ENCODE measurements at places on chromosomes 7 and 10.
A peak's percentile ranks its signal among the peaks of the same experiment; 100 is the strongest.

GRCh38 chr7:114691605-114692004 lies 230.3 kb upstream of the MDFIC start:
- no peak for DNase-seq

GRCh38 chr10:47184273-47184672 lies 115.7 kb upstream of the GDF10 start:
- no peak for DNase-seq

GRCh38 chr10:122292376-122292775 lies 21.3 kb downstream of the BTBD16 start:
- DNase-seq = no peak

DNA sequence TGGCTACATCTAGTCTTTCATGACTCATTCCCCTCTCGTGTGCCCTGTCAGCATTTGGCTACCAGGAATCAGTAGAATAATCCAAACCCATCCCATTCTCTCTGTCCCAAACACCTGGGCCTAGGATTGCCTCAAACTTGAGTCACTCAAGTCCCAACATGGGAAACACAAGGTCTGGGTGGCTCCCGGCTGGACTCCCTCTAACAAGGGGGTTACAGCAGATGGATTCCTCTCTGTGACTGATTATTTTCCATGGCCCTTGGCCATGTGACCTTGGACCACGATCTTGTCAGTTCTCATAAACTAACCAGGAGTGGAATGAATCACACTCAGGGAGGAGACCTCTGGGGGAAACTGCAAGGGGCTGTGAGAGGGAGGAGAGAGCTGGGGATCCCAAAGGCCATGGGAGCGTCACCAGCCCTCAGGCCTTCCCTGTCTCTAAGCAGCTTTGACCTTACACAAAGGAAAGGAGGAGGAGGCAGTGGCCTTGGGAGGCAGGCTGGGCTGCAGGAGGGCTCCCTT lies 533.1 kb downstream of the KCNMA1 start:
- DNase-seq = no peak

DNA sequence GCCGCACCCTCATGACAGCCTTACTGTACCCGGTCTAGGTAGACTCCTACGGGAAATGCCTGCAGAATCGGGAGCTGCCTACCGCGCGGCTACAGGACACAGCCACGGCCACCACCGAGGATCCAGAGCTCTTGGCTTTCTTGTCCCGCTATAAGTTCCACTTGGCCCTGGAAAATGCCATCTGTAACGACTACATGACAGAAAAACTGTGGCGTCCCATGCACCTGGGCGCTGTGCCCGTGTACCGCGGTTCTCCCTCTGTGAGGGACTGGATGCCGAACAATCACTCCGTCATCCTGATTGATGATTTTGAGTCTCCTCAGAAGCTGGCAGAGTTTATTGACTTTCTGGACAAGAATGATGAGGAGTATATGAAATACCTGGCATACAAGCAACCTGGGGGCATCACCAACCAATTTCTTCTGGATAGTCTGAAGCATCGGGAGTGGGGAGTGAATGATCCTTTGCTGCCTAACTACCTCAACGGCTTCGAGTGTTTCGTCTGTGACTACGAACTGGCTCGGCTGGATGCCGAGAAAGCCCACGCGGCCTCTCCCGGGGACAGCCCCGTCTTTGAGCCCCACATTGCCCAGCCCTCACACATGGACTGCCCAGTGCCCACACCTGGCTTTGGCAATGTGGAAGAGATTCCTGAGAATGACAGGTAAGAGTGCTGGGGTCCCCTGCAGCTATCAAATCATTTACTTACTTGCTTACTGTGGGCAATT lies 8.5 kb upstream of the CHCHD1 start:
- DNase-seq = no peak

DNA sequence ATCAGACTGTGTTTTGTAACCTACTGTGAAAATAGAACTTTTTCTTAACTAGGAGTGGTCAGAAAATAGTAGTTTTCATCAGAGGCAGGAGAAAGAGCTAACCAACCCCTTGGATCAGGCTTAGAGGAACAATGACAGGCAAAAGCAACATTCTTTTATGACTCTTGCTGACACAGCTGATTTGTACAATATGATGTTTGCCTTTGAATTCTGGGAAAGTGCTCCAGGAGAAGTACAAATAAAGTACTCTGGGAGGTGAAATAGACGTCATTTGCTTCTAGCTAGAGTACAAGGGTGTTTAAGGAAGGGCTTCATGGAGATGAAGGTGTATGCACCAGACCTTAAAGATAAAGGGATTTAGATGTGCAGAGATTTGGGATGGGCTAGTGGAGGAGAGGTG lies 75.1 kb upstream of the KIAA1217 start:
- DNase-seq = no peak

GRCh38 chr10:127216786-127217185 lies 20.4 kb upstream of the INSYN2A start:
- DNase-seq = peak; percentile 39

GRCh38 chr7:141999058-141999623 lies 3.5 kb downstream of the MGAM start:
- no peak for DNase-seq

DNA sequence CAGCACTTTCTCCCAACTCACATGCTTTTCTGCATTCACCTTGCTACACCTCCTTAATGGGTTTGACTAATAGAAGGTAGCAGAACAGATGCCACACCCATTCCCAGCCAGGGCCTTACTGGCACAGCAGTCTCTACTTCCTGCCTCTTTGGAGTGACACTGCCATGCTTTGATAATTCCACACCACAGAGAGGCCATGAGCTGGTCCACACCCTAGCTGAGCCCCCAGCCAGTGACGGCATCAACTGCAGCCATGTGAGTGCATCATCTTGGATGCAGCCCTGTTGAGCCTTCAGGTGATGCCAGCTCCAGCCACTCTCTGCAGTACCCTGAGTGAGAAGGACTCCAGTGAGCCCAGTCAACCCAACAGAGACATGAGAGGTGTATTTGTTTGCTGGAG lies 27.5 kb upstream of the EZH2 start:
- no peak for DNase-seq

DNA sequence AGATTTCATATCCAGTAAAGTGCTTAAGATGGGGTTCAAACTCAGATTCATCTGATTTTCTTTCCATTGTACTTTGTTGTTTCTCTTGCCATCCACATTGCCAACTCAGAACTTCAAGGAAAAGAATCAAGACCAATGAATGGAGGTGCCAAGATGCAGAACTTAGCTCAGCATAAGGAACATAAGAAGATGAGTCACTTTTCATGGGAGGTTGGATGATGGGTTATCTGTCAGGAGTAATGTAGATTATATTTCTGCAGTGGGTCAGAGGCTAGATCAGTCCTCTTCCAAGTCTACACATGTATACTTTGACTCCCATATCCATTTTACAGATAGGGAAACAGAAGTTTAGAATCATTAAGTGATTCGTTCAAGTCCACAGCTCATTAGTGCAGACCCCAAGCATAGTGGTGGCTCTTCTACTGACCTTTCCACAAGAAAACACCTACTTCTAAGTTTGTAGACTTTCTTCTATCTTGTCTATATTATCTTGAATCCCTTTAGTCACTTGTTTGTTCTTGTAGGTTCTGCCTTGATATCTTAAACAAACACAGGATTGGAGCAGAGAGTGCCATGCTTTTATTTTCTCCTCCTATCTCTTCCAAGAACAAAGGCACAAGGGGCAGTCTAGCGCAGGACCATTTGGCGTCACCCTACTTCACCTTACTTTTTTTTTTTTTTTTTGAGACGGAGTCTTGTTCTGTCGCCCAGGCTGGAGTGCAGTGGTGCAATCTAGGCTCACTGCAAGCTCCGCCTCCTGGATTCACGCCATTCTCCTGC lies 14.0 kb upstream of the ADD3 start:
- DNase-seq = no peak

GRCh38 chr7:2838873-2839578 lies 5.1 kb downstream of the GNA12 start:
- DNase-seq = peak; percentile 89

DNA sequence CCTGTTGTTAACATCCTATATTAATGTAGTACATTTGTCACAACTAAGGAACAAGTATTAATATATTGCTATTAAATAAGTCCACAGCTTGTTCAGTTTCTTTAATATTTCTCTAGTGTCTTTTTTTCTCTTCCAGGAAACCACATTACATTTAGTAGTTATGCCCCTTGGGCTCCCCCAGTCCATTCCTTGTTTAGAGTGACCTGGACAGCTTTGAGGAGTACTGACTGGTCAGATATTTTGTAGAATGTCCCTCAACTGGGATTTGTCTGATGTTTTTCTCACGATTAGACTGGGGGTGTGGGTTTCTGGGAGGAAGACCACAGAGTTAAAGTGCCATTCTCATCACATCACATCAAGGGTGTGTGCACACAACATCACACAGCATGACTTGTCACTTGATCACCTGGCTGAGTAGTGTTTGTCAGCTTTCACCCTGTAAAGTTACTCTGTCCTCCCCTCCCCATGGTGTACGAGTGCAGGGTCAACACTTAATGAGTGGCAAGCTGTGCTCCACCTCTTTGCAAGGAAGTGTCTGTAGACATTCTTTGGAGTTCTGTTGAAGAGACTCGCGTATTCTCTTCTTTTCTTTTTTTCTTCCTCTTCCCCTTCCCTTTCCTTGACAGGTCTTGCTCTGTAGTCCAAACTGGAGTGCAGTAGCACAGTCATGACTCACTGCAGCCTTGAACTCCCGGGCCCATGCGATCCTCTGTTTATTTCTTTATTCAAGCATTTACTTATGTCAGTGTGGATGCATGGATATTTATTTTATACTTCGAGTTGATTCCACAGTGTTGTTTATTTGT lies 10.2 kb downstream of the LMTK2 start:
- DNase-seq = no peak

GRCh38 chr10:22230158-22230833 lies 12.5 kb upstream of the EBLN1 start:
- DNase-seq = peak; percentile 63

DNA sequence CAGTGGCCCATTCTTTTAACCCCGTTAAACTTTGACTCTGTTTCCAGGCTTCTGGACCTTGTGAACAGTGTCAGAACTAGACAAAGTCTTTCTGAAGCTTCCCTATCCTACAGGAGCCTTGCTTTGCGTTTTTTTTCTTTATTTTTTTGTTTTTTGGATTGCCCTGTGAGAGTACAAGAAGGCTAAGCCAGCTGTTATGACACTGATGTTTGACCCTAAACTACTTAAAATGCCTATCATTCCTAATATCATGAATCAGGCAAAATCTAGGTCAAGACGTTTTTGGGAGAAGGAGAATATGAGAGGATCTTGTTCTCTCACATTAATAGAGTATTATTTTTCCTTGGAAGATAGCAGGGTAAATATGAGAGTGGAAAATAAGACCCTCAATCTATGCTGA lies 79.8 kb downstream of the EPDR1 start:
- DNase-seq = no peak

GRCh38 chr10:31936933-31937332 lies 8.3 kb upstream of the ARHGAP12 start:
- no peak for DNase-seq

GRCh38 chr10:101690461-101690860 lies 4.5 kb downstream of the FBXW4 start:
- peak; percentile 18 for DNase-seq

GRCh38 chr10:101297901-101298486 lies 56.0 kb upstream of the BTRC start:
- no peak for DNase-seq

- no peak for DNase-seq
Observed at GRCh38 chr10:22992075-22992474, 64.2 kb downstream of the ARMC3 start.

- DNase-seq = no peak
Observed at GRCh38 chr7:157003756-157004520, 6.5 kb downstream of the MNX1 start.

- no peak for DNase-seq
Observed at GRCh38 chr7:1690359-1690958, 20.4 kb downstream of the ELFN1 start.

- no peak for DNase-seq
Observed at GRCh38 chr7:108406222-108406890, 49.9 kb downstream of the NRCAM start.

DNA sequence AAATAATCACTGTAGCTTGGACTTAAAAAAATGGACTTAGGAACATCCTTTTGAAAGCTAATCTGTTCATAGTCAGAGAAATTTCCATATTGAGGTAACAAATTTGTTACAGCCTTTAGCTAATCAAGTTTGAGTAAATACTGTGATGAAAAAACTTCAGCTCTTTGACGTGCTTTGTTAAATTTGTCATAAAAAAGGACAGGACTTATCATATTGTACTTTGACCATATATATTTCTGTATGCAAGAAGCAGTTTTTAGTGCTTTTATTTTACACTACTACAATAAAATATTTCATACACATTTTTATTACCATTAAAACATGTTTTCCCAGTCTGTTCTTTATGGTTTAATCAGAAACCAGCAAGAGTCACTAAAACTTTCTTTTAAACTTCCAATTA lies 14.5 kb upstream of the CYCS start:
- no peak for DNase-seq

DNA sequence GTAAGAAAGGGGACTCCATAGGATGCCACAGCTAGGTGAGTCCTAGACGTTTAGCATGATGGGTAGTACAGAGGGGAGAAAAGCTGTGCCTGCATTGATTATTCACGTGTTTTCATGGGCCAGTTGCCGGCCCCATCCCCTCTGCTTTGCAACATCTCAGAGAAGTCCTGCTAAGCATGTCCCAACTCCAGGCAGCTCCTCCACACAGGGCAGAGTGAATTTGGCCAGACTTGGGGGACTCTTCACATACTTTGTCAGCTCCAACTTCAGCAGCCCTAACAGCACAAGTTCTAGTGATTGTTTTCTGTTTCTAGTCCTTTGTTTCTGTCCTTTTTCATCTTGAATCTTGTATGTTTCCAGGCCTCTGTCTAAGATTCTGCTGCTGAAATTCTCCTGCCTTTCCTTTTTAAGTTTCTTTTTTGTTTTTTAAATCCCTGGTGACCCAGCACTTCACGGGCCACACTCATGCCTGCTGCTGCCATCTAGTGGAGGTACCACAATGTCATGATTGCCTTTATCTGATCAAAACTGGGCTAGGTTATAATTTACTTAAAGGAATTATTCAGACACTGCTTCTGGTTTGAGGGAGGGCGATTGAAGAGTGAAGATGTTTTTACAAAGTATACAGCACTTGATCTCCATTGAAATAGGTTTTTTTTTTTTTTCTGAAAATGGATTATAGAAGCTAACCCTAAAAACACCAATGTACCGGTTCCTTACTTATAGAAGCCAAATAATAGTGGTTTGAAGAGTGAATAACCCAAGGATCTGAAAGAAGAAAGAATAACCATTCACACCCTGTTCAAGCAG lies 276.9 kb downstream of the CSTF2T start:
- DNase-seq = no peak

DNA sequence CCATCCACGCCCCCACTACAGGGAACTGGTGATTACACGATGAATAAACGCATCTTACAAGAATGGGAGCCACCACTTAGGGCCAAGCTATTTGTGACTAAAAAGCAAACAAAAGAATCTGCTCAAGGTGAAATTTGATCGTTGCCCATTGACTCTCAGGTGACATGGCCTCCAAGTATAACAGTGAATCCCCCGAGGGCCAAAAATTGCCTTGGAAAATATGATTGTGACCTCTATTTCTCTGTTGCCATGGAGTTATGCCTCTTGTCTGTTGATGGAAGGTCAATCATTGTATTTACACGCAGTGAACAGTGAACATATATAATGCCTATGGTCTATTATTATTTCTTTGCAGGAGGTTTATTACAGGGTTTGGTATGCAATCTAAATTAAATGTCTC lies 282.3 kb downstream of the KLF6 start:
- DNase-seq = no peak
